COR-L47 (cell line): ENCODE measurements at places on chromosomes 11 and 22.

- DNase-seq, result no peak
Measured at GRCh38 chr11:119895981-119896380, 167.0 kb upstream of the NECTIN1 start.

DNA sequence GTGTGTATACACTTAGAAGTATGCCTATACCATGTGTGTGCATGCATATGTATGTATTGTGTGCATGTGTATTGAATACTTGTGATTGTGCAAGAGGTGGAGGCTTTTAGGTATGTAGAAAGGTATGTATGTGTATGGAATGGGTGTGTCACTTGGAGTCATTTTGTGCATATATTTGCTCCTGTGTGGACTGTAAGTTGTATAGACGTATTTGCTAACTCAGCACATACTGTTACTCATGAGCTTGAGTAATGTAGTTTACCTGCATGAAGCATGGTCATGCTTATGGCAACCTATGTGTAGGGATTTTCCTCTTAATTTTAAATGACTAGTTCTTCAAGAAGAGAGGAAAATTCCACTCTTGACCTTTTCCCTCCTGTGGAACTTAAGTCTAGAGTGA is 507.6 kb upstream of the LARGE1 start:
- DNase-seq, result no peak

GRCh38 chr11:66691311-66691980 is 13.8 kb upstream of the RBM4B start:
- DNase-seq, result no peak

DNA sequence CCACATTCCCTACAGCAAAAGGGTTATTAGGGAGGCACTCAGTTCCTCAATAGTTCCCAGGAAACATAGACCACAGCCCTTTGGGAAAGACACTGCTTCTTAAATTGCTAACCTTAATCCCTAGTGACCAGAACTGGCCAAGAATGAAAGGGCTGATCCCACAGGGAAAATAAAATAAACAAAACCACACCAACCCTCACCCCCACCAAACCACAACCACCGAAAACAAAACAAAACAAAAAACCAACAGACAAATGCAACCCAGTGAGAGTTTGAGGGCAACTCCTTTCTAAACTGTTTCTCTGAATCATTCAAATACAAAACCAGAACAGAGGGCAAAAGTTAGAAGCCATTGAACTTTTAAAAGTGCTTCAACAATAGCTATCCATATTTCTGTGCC is 57.2 kb downstream of the NAV2 start:
- no peak for DNase-seq
